Substantia nigra (tissue), 51 donors: ENCODE measurements at places on chromosomes 16 and 17.
A peak's percentile ranks its signal among the peaks of the same experiment; 100 is the strongest.

DNA sequence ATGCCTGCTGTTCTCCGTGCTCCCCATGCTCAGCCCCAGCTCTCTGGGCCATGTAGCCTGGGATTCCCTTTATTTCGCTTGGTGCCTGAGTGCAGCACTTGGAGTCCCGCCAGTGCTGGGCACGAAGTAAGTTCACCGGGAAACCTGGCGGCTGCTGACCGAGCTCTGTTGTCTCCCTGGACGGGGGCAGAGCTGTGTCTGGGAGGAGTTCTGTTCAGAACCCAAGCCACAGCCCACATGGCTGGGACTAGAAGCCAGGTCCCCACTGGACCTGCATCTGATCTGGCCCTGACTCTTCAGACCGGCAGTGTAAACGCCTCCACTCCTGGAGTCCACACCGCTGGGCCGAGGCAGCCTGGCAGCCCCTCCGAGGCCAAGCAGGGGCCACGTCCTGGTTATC is 37.5 kb upstream of the CIBAR2 start:
- DNase-seq, result peak; percentile 71

DNA sequence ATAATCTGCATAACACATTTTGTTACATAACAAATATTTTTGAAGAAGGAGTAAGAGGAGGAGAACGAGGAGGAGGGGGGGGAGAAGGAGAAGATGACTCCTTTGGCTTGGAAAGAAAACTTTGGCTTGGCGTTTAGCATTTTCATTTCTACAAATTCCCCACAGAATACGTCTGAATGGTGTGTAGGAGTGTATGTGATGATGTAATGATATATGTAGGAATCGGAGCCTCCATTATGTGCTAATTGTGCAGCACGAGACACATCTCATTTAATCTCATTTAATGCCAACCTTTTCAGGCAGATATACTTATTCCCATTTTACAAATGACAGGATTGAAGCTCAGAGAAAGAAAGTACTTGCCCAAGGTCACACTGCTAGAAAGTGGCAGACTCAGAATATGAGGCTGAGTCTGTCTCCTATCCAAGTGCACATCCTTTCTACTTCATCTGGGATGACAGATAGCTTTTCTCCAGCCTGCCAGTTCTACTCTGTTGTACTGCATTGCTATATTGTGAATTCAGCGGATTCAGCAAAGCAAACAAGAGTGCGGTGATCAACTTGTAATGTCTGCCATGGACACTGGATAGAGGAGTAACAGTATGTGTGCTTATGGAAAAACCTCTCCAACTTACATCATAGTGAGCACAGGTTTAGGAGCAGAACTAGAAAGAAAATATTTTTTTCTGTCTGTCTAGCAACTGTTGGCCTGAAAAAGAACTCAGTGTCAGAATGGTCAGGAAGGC is 10.4 kb upstream of the SLC47A2 start:
- DNase-seq, result no peak

GRCh38 chr16:85428168-85428898 is 184.8 kb upstream of the GSE1 start:
- DNase-seq, result no peak

DNA sequence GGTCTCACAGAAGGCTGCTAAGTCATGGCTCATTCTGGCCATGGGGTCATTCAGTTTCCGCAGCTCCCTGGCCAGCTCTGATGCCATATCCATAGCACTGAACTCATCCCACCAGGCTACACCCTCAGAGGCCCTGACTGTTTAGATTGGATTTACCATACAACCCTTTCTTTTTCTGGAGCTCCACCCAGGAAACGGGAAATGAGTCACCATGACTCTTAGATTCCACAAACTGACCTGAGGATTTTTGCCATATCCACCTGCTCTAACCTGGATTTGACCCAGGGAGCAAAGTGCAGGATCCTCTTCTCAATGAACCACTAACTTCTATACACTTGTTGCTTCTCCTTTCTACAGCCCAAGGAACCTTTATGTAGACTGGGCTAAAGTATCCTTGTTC is 20.3 kb upstream of the CALB2 start:
- no peak for DNase-seq

DNA sequence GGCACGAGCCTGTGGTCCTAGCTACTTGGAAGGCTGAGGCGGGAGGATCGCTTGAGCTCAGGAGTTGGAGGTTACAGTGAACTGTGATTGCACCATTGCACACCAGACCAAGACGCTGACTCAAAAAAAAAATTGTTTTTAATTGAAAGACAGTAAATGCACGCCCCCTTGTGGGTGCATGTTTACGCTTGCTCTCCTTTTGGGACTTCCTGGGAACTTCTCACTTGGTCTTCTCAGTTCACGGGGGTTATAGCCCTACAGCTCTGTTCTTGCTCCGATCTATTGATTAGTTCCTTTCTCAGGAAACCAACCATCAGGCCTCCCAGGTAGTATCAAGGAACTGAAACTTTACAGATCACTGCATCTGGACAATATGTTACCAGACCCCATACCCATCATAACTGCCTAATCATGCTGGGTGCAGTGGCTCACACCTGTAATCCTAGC is 14.2 kb upstream of the RIPOR1 start:
- no peak for DNase-seq

GRCh38 chr16:72189865-72190371 is 18.0 kb upstream of the PMFBP1 start:
- DNase-seq, result no peak
